ENCODE measurements at places on chromosomes 1 and 21.
A peak's percentile ranks its signal among the peaks of the same experiment; 100 is the strongest.

DNA sequence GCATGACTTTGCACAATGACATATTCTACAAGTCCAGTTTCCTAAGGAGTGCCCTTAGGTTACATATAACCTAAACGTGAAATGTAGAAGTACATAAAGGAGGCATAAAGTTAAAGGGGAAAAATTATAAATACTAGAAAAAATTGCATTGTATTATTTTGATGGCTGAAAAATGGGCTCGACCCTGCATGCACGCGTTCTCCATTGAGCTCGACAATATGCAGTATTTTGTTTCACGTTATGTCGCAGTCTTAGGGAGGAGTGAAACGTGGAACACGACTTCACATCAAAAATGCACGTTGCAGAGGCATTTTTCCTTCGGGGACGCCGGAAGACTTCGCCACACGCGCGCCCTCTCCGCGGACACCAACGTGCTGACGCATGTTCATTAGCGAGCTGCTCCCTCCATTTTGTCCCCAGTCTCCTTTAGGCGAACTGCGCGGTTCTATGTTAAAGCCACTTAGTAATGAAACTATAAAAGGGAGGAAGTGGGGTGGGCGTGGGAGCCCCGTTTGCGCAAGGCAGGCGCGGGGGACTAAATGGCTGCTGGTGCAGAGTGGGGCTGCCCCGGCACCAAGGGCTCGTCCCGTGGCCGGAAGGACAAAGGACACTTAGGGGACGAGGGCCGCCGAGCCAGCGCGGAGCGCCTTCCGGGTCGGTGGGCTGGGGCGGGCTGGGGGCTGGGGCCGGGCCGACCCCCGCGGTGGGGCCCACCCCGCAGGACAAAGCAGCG, 749 bp upstream of the COX20 start:
- no peak for DNase-seq

- no peak for DNase-seq
Measured at GRCh38 chr1:104406728-104407127, 657.0 kb downstream of the AMY1C start.

- DNase-seq = no peak
Measured at GRCh38 chr21:41928621-41929220, 25.1 kb downstream of the C2CD2 start.

GRCh38 chr1:78737241-78737640, 87.6 kb downstream of the IFI44 start:
- no peak for DNase-seq

- no peak for DNase-seq
Measured at GRCh38 chr1:50424045-50424883, 1.0 kb upstream of the DMRTA2 start.

DNA sequence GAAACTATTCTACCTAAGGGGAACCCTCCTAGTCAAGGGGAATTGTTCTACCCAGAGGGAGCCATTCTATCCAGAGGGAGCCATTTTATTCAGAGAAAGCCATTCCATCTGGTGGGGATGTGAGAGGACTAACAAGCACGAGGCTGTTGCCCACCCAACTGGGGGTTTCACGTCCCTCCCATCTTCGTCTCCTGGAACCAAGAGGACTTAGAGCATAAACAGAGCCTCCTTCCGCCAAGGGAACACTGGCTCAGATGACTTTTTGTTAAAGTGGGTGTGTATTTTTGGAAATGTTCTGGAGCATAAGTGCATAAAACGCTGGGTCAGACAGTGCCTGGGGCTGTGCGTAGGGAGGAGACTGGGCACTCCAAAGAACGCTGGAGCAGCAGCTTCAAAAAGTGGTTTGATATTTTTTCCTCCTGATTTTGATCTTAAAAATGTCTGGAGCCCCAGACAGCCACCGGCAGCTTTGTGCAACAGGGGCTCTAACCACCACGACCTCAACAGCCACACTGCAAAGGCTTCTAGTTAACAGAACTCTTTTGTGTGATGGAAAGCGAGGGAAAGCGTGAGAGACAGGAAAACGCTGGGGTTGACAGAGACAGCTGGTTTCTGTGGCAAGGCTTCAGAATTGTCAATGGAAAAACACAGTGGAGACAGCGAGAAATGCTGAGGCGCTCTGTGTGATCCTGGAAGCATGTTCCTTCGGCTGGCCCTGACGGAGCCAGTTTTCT, 363.6 kb upstream of the CAMK1G start:
- no peak for DNase-seq

GRCh38 chr1:243963571-243963970, 87.5 kb upstream of the ZBTB18 start:
- DNase-seq = no peak

GRCh38 chr1:168693872-168694238, 35.2 kb downstream of the DPT start:
- DNase-seq = no peak

DNA sequence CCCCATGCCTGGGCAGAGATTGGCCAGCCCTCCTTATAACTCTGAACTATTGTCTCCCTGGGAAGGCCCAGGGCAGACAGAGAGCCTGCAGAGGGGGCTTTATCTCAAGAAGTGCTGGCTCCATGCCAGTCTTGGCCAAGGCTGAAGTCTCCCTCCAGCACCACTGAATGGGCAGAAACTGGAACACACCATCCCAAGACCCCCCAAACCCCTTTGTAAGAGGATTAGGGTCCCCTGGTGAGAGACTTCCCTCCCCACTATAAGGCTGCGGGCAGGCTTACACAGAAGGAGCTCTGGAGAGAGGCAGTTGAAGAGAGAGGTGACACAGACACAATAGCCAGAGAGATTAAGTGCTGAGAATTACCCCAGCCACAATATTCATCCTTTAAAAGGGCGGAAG, 97.2 kb downstream of the NAV1 start:
- DNase-seq = no peak

DNA sequence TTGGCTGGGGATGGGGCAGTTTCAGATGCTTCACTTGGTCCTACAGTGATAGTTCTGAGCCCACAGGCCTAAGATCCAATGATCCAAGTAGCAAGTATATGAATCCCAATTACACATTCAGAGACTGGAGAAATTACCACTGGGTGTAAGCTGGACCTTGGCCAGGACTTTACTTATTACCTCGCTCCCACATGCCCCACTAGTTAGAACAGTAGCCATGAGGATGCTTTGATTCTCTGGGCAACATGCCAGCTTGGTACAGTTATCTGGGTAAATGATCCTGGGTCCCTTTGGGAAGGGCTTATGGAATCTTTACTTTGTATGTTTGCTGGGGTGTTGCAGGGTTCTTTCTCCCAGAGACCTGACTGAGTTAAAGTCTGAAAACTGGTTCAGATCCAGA, 5.0 kb upstream of the FCAMR start:
- no peak for DNase-seq

DNA sequence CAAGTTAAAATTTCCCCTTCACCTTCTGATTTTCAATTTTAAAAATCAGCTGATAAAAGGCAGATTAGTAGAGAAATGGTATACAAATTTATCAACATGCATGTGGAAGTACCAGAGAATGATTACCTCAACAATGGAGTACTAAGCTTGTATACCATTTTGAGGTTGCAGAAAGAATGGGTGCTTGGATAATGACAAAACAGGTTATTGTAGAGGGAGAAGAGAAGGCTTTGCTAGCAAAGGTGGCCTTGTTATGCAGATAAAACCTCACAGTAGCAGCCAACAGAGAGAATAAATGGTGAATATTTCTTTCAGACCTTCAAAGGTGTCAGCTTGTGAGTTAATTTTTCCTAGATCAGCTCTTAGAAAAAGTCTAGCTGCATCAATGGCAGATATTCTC, 1174.9 kb upstream of the ADGRL4 start:
- no peak for DNase-seq

DNA sequence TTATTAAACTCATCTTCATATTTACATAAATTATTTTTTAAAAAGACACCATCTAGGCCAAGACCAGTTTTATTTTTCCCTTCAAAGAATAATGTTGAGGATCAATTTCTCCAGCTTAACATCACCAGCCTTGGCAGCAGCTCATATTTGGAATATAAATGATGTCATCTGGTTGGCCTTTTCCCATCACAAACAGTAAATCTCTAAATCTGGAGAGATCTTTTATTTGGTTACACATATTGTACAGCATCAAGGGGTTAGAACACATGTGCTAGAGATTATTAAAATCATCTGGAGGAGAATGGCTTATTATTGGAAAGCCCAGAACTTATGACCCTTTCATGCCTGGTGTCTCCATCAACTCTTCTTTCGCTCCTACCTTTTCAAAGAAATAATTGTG, 508.8 kb downstream of the PLPP3 start:
- no peak for DNase-seq

GRCh38 chr1:196209983-196210382, 398.3 kb downstream of the KCNT2 start:
- DNase-seq = no peak

DNA sequence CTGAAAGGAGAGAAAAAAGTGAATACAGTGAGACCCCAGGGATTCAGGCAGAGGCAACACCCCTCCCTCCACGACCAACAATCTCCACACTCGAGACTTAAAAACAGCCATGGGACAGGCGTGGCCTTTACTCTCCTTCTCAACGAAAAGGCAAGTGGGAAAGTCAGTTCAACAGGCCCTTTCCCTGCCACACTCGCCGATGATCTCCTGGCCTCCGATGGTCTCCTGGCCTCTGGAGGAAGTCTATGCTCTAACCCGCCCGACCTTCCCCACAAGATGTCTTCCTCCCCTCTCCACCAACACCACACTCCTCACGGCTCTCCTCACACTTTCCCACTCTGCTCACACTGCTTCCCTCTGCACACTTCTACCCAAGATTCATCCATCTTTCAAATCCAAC, 7.6 kb downstream of the PSMG1 start:
- DNase-seq = no peak

DNA sequence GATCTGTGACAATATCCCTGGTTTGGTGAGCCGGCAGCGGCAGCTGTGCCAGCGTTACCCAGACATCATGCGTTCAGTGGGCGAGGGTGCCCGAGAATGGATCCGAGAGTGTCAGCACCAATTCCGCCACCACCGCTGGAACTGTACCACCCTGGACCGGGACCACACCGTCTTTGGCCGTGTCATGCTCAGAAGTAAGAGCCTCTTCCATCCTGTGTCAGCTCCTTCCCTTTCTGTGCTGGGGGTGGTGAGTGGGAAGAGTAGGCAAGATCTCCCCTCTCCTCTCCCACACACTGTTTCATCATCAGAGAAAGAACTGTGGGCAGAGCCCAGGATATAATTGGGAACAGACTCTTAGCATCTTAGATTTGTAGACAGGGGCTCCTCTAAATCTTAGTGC, 6.1 kb downstream of the WNT2B start:
- no peak for DNase-seq

DNA sequence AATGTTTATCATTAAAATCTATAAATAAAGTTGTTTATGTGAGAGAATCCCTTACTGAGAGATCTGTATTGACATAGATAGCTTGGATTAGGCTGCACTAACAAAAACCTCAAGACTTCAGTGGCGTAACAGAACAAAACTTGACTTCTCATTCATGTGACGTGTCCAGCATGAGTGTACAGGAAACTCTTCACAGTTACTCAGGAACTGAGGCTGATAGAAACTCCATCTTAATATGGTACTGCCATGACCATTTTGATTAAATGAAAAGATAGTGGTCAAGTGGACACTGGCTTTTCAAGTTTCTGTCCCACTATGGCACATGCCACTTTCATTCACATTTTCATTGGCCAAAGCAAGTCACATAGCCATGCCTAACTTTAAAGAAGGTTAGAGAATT, 3.7 kb downstream of the ST3GAL3 start:
- no peak for DNase-seq

- no peak for DNase-seq
Measured at GRCh38 chr1:186498695-186499389, 37.9 kb upstream of the PDC start.

DNA sequence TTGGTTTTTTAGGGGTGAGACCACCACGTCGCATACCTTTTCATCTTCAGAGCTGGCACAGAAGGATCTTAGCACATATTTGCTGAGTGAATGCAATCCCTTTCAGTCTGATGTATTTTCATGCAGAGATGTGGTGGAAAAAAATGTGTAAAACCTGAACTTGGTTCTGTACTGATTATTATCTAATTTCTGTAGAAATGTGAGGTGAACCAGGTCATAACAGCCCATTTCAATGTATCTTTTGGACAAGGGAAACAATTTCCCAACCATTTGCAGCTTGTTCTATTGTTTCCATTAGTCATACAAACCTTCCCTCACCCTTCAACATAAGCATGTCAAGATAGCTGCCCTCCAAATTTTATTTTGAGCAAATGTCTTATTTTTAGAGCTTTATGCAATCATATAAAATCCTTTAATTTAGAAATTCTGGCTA, 46.8 kb upstream of the RUNX1 start:
- no peak for DNase-seq

DNA sequence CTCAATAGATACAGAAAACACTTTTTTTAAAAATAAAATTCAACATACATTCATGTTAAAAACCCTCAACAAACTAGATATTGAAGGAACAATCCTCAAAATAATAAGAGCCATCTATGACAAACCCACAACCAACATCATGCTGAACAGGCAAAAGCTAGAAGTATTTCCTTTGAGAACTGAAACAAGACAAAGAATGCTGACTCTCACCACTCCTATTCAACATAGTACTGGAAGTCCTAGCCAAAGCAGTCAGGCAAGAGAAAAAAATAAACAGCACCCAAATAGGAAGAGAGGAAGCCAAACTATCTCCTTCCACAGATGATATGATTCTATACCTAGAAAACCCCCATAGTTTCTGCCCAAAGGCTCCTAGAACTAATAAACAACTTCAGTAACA, 46.2 kb upstream of the IVNS1ABP start:
- no peak for DNase-seq

DNA sequence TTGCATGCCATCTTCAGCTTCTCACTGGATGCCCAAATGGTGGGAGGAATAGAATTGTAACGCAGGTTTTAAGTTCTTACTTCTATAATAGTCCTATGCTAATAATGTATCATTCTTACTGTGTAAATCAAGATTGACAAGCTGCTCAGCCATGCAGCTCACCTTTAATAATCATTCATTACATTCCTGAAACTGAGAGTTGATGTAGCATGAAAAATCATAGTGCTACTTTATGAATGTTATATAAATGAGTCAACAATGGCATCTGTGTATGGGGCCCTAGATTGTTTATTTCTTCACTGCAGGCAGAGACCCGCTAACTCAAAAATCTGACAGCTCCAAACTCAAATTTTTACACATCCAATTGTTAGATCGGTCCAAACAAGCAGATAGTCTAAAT, 34.4 kb downstream of the FH start:
- no peak for DNase-seq

GRCh38 chr1:109046671-109047070, 4.8 kb upstream of the WDR47 start:
- DNase-seq = no peak

- DNase-seq = no peak
Measured at GRCh38 chr1:63601463-63601862, 8.3 kb downstream of the PGM1 start.

DNA sequence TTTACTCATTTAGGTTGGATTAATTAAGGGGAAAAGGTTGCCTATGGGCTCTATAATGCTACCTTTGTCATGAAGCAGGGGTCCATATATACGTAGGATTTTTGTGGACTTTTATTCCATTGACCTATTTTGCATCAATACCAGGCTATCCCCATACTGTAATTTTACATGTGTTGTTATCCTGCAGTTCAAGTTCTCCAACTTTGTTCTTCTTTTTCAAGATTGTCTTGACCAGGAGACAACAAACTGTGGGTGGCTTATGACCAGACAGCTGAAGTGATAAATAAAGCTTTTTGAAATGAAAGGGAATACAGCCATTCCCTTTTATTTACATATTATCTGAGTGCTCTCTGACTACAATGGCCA, 345.7 kb downstream of the BARHL2 start:
- DNase-seq = no peak

GRCh38 chr1:212477014-212477679, 44.4 kb downstream of the NENF start:
- peak; percentile 40 for DNase-seq
